Cerebellum (tissue), 4 donors: ENCODE measurements at places on chromosomes 5 and 9.

DNA sequence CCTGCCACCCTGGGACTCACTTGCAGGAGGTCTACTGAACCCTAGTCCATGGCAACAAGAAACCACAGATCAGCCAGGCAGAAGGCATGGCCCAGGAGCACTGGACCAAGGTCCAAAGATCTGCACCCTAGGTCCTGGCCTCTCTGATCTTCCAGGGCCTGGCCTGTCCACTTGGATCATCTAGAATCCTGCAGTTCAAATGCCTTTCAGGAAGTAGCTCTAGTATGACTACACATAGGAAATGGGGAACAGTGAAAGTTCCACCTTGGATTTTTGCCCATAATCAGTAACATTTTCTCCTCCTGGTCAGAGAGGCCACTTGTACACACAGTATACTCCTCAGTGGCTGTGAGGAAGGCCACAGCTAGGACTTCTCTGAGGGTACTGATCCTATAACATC, 11.5 kb downstream of the ANXA6 start:
- no peak for DNase-seq

DNA sequence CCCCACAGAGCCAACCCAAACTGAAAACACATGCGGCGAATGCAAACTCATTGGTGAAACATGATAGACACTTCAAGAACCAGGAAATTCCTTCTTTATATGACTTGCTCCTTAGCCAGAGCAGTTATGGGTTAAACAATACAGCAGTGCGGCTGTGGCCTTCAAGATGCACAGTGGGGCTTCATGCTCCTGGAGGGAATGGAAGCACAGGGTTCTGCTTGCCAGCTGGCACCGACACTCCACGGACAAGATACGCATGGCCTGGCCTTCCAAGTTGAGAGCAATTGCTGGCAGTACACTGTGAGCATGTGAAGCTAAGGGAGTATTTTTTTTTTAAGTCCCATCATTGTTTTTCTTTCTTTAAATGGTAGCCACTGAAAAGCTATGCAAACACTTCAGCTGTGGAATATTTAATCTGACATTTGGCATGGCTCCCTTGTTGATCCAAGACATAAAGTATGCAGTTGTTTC, 451.6 kb upstream of the CD180 start:
- peak; percentile 65 for DNase-seq

GRCh38 chr5:107359033-107359915, 311.5 kb downstream of the EFNA5 start:
- DNase-seq, result no peak

DNA sequence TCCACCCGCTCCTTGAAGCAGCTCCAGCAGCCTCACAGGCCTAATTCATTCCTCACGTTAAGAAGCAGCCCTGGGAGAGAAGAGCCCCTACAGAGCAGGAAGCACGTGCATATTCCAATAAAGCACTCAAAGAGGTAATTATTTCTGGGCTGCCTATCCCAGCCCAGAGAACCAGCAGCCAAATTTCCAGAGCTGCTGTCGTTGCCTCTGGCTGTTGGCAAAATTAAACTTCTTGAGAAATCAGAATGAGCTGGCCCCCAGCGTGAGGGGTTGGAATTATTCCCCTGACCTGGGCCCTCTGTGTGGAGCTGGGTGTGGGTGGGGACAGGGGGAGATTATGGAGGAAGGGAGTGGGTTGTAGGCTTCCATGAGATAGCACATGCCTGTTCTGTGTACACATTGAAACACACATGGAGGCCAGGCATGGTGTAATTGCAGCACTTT, 86.8 kb upstream of the HSPA9 start:
- DNase-seq, result no peak

DNA sequence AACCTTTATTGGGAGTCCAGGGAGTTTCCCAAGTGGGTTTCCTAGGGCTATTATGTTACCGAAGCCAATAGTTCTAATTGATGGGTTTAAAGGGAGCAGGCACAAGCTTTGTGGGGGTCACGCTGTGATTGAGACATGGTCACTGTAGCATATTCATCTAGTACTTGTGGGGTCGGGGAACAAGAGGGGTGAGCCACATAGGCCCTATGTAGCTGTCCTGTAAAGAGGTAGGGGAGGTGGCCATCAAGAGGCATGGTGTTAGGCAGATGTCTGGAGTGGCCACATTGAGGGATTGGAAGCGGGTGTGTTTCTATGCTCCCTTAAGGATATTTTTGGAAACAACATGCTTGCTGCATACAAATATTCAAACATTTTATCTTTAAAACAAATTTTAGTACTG, 50.1 kb downstream of the EXOSC2 start:
- DNase-seq, result no peak

DNA sequence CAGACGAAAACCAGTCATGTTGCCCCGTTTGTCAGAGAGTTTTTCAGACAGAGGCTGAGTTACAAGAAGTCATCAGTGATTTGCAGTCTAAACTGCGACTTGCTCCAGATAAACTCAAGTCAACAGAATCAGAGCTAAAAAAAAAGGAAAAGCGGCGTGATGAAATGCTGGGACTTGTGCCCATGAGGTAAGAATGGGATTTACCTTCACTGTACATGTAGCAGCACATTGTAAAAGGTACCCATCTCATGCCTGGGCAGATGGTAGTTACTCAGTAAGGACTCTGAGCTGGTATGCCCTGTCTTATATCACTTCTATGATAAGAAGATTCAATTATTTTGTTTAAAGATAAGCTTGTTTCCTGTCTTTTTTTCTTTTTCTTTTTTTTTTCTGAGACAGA, 38.8 kb downstream of the RAD50 start:
- no peak for DNase-seq

DNA sequence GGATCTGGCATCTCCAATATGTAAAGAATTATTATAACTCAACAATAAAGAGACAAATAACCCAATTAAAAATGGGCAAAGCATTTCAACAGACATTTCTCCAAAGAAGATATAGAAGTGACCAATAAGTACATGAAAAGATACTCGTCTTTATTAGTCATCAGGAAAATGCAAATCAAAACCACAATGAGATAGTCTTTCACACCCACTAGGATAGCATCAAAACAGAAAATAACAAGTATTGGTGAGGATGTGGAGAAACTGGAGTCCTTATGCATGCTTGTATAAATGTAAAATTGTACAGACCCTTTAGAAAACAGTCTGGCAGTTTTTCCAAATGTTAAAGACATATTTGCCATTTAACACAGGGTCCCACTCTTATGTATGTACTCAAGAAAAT, 39.1 kb upstream of the ITGA1 start:
- DNase-seq, result no peak
